Stimulated activated CD4-positive, alpha-beta T cell treated with anti-CD3 and anti-CD28 coated beads, Interleukin-12 subunit alpha, Interleukin-12 subunit beta, amount 100 ng/mL, for 4 hours (primary cell): ENCODE measurements at places on chromosomes 2 and 18.

DNA sequence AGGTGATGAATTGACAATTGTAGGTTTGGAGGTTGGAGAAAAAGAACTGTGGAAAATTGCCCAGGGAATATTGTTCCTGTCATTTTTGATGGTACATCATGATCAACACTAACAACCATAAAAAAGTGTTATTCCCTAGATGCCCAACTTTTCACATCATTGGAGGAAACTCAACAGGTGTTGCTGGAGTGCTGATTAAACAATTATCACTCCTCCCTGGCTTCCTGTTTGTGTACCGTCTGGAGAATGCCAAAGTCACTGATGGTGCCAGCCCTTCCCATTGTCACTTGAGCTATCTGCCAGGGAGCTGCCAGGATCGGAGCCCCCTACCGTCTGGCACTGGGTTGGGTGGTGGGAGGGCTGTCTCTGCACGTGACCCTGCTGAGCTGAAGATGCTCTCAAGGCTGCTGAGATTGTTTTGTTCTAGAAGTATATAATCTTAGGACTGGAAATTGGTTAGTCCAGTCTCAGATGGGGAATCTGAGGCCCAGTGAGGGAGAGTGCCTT lies 156.9 kb downstream of the PRKCE start:
- no peak for DNase-seq

DNA sequence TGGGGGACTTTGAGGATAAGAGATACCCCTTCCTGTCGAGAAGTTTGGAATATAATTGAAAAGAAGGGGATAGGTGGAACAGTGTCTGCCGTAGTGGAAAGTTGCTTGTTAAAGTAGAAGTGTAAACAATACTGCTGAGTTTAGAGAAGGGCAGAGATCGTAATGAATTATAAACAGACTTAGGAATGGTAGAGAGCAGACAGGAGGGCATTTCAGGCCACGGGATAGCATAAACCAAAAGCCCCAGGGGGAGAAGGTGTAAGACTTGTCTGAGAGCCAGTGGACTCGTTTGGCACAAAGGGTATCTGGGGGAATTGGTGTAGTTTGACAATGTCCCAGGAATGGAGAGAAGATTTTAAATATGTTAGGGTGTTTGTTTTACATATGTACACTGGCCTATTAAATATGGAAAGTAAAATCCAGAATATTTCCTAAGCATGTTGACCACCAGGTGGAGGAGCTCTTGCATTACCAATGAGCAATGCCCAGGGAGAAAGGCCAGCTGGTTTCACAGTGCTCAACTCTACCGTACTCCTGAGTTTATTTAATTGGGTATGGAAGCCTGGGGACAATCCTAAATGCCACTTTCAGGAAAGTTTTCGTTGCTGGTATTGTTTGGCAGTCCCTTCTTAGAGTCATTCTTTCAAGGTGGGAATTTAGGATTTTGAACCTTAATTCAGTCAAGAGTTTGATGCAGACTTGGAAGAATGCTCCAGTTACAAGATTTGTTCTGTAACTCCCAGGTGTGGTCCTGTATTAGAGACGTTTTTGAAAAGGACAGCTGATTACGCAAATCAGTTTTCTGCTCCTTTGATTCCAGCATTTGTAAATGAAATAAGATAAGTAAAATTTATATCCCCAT lies 7.5 kb downstream of the COPS8 start:
- no peak for DNase-seq

- no peak for DNase-seq
Measured at GRCh38 chr2:118169359-118170005, 81.2 kb downstream of the INSIG2 start.

DNA sequence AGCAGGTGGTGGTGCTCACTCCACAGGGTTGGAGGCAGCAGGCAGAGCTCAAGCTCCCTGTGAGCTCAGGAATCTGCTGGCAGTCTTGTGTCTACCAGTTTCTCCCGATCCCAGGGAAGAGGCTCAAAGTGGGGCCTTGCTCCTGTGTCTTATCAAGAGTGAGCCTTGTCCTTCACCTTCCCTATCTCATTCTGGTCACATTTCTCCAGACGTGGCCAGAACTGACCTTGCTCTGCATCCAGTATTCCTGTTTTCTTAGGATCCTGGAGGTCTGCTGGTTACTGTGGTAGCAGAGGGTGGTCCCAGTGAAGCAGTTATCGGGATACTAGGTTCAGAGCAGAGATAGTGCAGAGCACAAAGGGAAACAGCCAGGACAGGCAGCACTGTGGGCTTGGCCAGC lies 47.1 kb upstream of the ASB18 start:
- no peak for DNase-seq

- DNase-seq = no peak
Measured at GRCh38 chr2:48265169-48266030, 264.6 kb upstream of the STON1 start.

GRCh38 chr2:237140689-237141285 lies 55.1 kb downstream of the COPS8 start:
- DNase-seq = no peak

DNA sequence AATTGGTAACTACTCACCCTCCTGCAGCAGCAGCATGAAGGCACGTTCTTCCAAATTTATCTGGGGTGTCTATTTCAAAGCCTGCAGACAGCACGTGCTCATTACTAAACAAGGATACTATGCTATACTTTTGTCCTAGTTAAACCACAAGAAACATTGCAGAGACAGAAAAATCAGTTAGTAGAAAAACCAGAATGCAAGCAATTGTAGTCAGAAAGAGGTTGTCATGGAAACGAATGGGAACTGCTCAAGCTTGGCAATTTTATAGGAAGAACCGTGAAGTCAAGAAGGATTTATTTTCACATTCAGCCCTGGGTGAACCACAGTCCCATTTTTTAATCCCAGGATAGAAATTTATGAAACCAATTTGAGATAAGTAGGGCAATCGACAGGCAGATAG lies 162.2 kb upstream of the PGAP1 start:
- DNase-seq = no peak

- DNase-seq = no peak
Measured at GRCh38 chr18:68177807-68178702, 536.9 kb downstream of the TMX3 start.

- no peak for DNase-seq
Measured at GRCh38 chr2:205686056-205686782, 3.9 kb downstream of the NRP2 start.

DNA sequence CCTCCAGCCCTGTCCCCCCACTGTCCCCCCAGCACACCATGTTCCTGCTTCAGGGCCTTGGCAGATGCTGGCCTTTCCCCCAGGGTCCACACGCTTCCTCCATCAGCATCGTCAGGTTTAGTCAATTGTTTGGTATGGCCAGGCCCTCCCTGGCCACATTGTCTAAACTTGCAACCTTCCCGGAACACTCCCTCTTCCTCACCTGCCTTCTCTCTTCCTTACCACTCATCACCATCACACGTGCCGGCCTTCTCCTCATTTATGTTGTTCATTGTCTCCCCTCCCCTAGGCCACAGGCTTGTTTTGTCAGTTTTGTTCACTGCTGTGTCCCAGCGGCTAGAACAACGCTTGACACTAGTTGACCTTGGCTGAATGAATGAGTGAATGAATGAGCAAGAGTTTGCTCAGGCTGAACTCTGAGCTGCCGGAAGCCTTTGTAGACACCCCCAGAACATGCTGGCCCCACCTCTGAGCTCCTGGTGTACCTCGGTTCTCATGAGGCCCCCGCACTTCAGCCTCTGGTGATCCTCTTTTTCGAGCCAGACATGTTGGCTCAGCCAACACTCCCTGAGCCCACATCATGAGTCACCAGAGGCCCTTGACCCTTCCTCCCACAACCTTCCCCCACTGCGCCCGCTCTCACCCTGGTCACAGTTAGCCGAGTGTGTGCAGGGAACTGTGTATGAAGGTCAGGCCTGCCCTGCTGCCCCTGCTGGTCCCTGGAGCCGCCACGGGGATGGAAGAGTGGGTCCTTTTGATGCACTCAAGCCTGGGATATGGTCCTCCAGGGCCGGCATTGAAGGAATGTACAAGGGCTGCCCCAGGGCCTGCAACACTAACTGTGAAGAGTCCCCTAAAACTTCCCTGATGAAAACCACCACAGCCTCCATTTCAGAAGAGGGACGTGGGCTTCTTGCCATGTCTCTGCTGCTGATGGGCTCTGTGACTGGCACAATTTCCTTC lies 57.5 kb downstream of the HS1BP3 start:
- no peak for DNase-seq

- no peak for DNase-seq
Measured at GRCh38 chr2:141728886-141729285, 401.9 kb downstream of the LRP1B start.

GRCh38 chr18:23122334-23123229 lies 12.7 kb upstream of the CABLES1 start:
- DNase-seq = no peak

DNA sequence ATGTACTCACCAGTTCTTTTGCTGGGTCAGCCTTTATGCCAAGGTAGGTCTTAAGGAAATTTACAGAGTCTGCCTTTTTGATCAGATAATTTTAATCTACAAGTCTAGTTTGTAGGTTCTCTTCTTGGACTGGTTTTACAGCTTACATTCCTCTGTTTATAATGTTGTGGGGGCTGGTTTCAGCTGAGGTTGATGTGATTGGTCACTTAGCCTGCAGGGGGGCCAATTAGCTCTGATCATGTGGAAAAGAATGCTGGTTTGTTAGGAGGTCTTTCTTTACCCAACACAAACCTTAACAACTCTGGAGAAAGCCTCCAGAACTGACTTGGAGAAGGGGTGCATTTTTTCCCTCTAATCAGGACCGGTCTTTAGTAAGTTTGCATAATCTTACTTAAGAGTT lies at the start of gene KCNJ13:
Gene KCNJ13 (minus strand): TSS at position 131 of the 400 bp plus-strand sequence. CDS start 5,203 bp downstream, outside the sequence.
- no peak for DNase-seq

- no peak for DNase-seq
Measured at GRCh38 chr2:201242571-201243277, 17.6 kb upstream of the CASP8 start.

DNA sequence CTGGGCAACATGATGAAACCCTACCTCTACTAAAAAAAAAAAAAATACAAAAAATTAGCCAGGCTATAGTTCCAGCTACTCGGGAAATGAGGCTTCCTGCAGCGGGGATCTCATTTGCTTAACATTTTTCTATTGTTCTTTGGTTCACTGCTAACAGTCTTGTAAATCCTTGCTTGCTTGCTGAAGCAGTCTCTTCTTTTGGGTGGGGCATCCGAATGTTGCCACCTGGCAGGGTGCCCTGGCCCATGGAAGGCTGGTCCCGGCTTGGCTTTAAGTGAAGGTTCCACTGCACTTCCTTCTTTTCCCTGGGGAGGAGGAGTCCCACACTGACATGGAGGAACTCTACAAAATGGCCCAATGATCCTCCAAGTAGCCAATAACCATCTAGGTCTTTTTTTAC lies 6.0 kb upstream of the ANKRD29 start:
- DNase-seq = no peak

GRCh38 chr18:50507120-50507590 lies 52.7 kb upstream of the MAPK4 start:
- no peak for DNase-seq
